ENCODE measurements at places on chromosomes 1 and 21. TPM values are rescaled to one million over a fixed set of nuclear protein-coding genes. Genes with fewer than 3 reads are reported as not detected.

DNA sequence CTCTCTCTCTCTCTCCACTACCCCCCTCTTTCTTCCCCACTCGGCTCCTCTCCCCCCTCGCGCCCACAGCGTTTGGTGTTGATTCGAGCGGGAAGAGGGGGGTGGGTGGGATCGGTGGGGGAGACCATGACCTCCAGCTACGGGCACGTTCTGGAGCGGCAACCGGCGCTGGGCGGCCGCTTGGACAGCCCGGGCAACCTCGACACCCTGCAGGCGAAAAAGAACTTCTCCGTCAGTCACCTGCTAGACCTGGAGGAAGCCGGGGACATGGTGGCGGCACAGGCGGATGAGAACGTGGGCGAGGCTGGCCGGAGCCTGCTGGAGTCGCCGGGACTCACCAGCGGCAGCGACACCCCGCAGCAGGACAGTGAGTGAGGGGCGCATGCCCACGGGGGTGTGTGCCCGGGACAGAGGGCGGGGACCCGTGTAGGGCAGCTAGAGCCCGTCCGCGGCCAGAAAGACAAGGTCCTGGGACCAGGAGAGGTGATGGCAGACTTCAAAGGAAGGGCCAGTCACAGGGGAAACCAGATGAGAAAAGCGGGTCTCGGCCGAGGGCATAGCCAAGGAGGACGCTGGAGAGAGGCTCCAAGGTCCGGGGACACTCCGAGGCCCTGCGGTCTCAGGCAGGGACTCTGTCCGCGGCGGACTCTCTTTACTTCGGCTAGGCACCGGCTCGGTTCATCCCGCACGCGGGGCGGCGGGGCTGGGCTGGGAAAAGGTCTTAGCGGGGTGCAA lies at the start of gene PRRX1:
TSS of gene PRRX1 (plus strand) at position 39 of the 735 bp plus-strand sequence. CDS start at position 127, 88 bp downstream.
- H3K36me3 ChIP-seq: peaks cover 8% of the 10 kb centered on the region
- peak; percentile 57 for DNase-seq
- peak within 1 kb of the TSS; percentile 67 for H3K4me3 ChIP-seq
- peaks cover 57% of the 10 kb centered on the region for H3K4me1 ChIP-seq

Gene ARHGEF19
- 1.3 TPM for total RNA-seq

Gene NUP210L
- total RNA-seq: 0.04 TPM

Gene PEAR1
- total RNA-seq: 12.2 TPM

DNA sequence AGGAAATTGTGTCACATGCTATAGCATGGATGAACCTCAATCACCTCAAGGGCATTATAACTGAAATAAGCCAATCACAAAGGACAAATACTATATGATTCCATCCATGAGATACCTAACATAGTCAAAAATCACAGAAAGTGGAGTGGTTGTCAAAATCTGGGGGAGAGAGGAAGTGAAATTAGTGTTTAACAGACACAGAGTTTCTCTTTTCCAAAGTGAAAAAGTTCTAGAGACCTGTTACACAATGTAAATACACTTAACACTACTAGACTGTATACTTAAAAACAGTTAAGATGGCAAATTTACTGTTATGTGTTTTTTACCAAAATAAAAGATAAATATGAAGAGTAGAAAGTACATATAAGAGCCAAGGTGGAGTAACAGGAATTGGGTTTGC lies 31.8 kb downstream of the ZNF644 start:
- no peaks in the 10 kb centered on the region for H3K4me1 ChIP-seq
- no peak overlapping the region for H3K27ac ChIP-seq
- no peaks in the 10 kb centered on the region for H3K27me3 ChIP-seq
- H3K4me3 ChIP-seq: no peak overlapping the region
- H3K36me3 ChIP-seq: no peaks in the 10 kb centered on the region
- peak; percentile 13 for DNase-seq

GRCh38 chr1:119768778-119769177 lies at the start of gene HMGCS2:
TSS of gene HMGCS2 (minus strand) at chr1:119768905. CDS start at chr1:119768844, 61 bp downstream.
- no peak within 1 kb of the TSS for H3K4me3 ChIP-seq
- no peak for DNase-seq
- peaks cover 8% of the 10 kb centered on the region for H3K4me1 ChIP-seq
- H3K27ac ChIP-seq: no peak within 1 kb of the TSS

- no peaks in the 10 kb centered on the region for H3K36me3 ChIP-seq
- no peak for DNase-seq
- H3K4me3 ChIP-seq: no peak overlapping the region
- peaks cover 23% of the 10 kb centered on the region for H3K4me1 ChIP-seq
These were observed 14.9 kb upstream of the TMEM9 start for GRCh38 chr1:201169203-201169602.

DNA sequence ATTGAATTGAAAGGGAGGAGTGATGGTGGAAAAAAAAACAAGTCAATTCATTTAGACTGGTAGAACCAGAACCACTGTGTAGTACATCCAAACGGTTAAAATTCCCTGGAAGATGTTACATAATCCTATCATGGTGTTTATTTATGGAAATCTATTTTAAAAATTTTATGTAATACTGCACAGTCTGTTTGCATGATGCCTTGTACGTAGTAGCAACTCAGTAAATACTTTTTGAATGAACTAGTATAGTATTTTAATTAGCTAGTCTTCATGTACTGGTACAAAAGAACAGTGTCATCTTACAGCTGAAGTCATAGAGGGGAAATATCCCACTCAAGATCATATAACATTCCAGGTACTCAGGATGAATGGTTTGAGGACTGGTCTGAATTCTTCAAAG lies 27.0 kb upstream of the IER5 start:
- no peak overlapping the region for H3K4me3 ChIP-seq
- H3K27me3 ChIP-seq: no peaks in the 10 kb centered on the region
- H3K27ac ChIP-seq: no peak overlapping the region
- no peak for DNase-seq
- H3K4me1 ChIP-seq: peaks cover 17% of the 10 kb centered on the region
- no peaks in the 10 kb centered on the region for H3K36me3 ChIP-seq

GRCh38 chr21:43266534-43266933 lies 97.7 kb downstream of the CRYAA start:
- DNase-seq: no peak
- no peak overlapping the region for H3K27ac ChIP-seq
- H3K4me3 ChIP-seq: no peak overlapping the region
- H3K36me3 ChIP-seq: no peaks in the 10 kb centered on the region

- peak; percentile 91 for DNase-seq
- H3K27ac ChIP-seq: peak overlapping the region; percentile 84
- peaks cover 29% of the 10 kb centered on the region for H3K36me3 ChIP-seq
- H3K4me1 ChIP-seq: peaks cover 62% of the 10 kb centered on the region
- no peaks in the 10 kb centered on the region for H3K27me3 ChIP-seq
- H3K4me3 ChIP-seq: no peak overlapping the region
These were observed 20.7 kb downstream of the CD34 start for GRCh38 chr1:207890136-207890738.

DNA sequence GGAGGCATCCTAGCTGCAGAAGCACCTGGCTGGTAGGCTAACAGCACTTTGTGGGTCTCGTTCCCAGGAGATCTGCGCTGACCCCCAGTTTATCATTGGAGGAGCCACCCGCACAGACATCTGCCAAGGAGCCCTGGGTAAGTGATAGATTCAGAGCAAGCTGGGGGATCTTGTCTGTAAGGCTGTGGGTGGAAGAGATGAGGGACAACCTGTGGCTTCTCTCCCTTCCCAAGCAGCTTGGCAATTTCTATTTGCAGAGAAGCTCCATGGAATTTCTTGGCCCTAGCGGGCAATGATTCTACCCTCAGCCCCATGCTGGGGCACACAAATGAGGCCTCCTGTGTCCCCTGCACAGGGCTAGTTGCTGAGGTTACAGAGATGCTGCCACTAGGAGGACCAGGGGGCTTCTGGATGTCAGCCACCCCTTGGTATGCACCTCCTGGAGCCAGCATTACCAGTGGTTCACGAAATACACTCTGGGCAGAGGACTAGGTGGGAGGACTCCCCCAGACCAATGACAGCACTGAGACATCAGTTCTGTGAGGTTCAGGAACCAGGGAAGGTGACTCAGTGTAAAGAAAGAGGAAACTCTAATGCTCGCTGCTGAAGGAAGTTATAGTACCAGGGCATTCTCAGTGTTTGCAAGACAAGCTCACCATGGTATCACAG lies 5.5 kb downstream of the CAPN2 start:
- DNase-seq: no peak
- H3K27ac ChIP-seq: no peak overlapping the region
- no peaks in the 10 kb centered on the region for H3K27me3 ChIP-seq
- no peak overlapping the region for H3K4me3 ChIP-seq
- H3K36me3 ChIP-seq: peaks cover 60% of the 10 kb centered on the region

GRCh38 chr1:224609333-224609732 lies 6.8 kb upstream of the CNIH3 start:
- H3K36me3 ChIP-seq: no peaks in the 10 kb centered on the region
- H3K4me1 ChIP-seq: no peaks in the 10 kb centered on the region
- peaks cover 4% of the 10 kb centered on the region for H3K27me3 ChIP-seq
- DNase-seq: no peak

Gene KRTAP11-1
- not detected for total RNA-seq

Gene RYR2
- total RNA-seq: 2.3 TPM

Gene LGR6
- total RNA-seq: 0.09 TPM

All from muscle of leg (tissue), 16 donors.